Common myeloid progenitor, CD34-positive (primary cell): ENCODE measurements at places on chromosomes 12 and 14.
A peak's percentile ranks its signal among the peaks of the same experiment; 100 is the strongest.

- DNase-seq = no peak
These were observed 23.6 kb upstream of the VWF start for GRCh38 chr12:6148061-6148460.

DNA sequence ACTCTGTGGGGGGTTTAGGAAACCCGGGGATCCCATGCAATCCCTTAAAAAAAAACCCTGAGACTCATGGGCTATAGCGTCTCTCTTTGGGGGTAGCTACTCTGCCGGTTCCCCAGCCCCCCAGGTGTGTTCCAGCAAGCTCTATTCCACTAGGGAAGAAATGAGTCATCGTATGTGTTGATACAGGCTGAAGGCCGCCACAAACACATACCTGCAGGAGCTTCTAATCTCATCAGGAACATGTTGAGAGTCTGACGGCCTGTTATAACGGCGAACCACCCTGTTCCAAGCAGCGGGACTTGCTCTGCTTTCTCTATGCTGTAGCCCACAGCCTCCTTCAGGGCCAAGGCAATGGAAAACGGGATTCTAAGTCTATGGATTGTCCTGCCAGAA, 977 bp upstream of the KRT5 start:
- no peak for DNase-seq

- DNase-seq = no peak
These were observed 29.9 kb upstream of the ZNF641 start for GRCh38 chr12:48380596-48380995.

DNA sequence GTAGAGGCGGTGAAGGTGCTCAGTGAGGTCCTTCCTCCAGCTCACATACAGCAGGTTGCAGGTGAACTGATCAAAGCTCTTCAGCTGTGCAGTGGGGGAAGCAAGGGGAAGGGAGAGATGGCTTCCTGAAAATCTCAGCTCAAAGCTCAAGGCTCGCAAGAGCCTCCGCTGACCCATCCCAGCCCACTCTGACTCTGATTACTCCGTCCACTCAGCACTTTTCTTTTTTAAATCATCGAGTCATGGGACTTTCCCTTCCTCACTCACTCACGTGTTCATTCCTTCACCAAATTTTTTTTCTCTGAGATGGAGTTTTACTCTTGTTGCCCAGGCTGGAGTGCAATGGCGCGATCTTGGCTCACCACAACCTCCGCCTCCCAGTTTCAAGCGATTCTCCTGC, 4.7 kb downstream of the ABCD4 start:
- DNase-seq = no peak

DNA sequence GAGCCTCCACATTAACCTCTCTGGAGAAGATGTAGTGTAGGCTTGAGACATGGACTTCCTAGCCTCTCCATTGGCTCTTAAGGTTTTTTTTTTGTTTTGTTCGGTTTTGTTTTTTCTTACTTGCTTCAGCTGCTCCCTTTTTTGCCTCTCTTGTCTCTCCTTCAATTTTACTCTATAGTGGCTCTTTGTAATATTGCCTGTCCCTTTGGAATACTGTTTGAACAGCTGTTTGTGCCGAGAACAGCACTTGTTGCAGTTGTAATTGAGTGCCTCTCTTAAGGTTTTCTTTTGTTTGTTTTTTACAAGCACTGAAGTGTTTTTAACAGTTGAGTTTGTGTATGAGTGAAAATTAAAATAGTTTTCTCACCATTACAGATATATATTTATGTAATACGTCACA, 567.7 kb downstream of the LRFN5 start:
- no peak for DNase-seq

DNA sequence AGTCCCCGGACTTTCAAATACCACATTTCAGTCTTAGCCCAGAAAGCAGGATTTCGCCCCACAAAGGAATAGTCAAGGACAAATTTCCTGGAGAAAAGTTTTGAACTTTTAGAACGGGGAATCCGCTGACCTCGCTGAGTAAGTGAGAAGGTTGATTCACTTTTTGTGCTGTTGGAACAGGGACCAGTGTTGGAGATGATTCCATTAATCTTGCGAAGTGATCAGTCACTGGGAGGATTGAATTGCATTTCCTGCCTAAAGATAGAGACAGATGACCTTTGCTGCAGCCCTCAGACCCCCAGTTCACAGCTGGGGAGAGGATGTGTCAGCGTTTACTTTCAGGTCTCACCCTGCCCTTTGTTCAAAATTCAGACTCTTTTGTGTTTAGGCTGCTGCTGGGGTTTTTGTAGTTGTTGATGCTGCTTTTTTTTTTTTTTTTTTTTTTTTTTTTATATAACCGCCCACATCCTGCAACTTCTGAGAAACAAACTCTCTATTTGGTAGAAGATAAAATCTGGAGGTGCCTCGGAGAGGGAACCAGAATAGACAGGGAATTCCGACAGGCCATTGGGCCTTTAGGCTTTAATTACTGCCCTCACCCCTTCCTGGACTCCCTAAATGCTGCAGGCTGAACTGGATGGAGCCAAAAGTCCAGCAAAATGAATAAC, 9.8 kb upstream of the KDM2B start:
- DNase-seq = peak; percentile 50

DNA sequence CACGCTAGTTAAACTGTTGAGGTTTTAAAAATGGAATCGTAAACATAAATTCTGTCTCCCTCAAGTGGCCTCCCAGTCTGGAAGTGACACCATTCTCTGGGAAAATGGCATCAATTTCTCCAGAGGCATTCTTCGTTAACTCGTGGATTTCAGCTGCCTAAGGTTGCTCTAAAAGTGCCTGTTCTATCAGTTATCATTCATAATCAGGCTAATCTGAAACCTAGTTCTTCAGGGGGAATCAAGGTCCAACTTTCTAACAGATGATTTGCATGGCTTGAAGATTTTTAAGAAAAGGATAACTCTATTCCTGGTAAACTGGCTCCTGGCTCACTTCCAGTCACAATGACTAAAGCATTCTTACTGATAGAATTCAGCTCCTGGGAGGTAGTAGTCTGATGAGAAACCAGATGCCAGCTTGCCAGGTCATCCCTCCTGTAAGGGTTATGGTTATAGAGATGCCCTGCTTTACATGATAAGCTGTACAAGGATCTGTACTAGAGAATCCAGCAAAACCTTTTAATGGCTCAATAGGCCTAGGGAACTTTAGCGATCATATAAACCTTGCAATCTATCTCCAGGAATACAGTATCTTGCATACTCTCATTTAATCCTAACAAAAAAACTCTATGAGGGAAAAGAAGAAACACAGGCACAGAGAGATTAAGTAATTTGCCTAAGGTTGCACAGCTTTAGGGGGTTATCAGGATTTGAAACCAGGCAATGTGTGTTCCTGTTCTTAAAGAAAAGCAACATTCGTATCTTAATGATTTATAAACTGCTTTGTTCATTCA, 1.5 kb downstream of the L3HYPDH start:
- DNase-seq = peak; percentile 50

DNA sequence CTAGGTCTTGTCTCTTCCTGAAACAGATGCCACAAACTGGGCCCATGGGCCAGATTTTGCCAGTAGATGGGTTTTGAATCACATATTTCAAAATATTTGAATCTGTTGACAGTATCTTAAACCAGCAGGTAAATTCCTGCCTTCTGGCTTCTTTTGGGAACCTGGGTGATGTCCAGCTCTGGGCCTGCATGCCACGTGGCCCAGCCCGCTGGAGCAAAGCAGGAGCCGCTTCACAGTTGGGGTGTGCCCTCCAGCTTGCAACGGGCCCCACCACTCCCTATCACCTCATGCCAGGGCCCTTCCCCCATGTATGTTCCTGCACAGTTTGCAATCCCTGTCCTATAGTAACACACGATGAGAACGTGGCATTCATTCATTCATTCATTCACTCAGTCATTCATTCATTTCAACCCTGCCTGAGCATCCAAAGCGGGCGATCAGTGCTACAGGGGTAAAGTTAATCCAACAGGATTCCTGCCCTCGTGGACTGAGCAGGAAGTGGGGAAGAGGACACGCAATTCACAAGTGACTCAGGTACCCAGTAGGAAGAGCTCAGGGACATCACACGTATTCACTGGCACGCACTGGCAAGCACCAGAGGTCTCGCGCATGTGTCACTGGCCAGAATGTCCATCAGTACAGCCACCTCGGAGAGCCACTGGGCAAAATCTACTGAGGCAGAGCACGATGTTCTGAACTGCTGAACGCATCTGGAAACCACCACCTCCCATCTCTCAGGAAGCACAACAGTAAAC, 27.8 kb downstream of the SCARB1 start:
- DNase-seq = no peak

GRCh38 chr12:46493834-46494181, 121.2 kb upstream of the SLC38A2 start:
- DNase-seq = no peak

DNA sequence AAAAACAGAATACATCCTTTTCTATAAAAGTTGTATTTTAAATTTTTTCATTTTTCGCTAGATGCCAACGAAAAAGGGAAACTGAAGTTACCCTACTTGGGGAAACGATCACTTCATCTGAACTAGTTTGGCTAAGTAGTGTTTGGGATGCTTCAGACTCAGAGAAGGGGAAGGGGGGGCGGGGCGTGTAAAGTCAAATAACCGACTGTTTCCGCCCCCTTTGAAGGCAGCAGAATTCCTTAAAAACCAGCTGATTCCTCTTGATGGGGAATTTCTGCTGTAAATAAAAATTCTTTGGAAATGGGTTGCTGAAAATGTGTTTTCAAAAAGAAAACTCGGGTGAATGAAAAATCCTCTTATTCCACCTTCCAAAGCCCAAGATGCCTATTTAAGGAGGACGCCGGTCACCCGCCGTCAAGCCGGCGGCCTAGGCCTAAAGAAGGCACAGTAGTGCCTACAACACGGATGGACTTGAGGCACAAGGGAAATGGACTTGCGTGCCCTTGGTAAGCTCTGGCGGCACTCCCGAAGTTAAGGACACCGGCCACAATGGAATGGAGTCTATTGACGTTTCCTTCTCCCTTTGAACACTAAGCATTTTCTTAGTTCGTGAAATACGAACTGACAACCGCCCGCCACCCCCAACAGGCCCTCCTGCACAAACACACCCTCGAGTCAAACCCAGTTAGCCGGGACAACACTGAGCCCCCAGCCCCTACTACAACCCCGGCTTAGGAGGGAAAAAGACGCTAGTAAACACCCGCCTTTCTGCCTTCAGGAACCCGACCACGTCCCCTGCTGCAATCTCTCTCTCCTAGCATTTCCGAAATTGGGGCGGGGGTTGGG, 1.9 kb downstream of the ATXN2 start:
- peak; percentile 84 for DNase-seq

DNA sequence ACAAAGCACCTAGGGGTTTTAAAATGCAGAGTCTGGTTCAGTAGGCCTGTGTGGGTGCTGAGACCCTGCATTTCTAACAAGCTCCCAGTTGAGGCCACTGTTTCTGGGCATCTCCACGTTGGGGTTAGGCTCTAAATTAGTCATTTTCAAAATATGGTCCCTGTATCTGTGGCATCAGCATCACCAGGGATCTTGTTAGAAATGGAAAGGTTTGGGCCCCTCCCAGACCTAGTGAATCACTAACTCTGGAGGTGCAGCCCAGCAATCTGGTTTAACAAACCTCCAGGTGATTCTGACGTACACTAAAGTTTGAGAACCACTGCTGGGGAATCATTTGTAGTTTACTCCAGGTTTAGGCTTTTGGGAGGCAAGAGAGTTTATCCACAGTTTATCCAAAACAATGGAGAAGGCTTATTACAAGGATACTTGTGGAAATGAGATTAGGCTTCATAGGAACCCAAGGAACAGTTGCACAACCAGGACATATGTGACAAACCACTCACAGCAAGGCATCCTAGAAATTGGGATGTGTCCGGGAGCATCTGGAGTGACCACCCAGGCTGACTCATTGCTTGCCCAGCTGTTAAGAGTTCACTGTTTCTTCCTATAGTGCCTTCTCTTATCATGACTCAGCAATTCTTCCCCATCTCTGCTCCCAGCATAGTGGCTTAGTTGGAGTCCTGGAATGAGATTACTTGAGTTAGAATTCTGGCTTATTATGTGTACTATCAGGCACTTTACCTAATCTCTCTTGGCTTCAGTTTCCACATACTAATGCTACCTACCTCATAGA, 71.6 kb upstream of the STXBP6 start:
- no peak for DNase-seq

- no peak for DNase-seq
These were observed 75.5 kb downstream of the GALNT9 start for GRCh38 chr12:132253698-132254480.

DNA sequence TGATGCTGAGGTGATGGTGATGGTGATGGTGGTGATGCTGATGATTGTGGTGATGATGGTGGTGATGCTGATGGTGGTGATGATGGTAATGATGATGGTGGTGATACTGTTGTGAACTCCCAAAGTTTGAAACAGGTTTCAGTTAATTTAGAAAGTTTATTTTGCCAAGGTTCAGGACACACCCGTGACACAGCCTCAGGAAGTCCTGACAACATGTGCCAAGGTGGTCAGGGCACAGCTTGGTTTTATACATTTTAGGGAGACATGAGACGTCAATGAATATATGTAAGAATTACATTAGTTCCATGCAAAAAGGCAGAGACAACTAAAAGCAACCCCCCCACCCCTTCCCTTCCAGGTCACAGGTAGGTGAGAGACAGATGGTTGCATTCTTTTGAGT, 112.8 kb upstream of the EVL start:
- DNase-seq = no peak

DNA sequence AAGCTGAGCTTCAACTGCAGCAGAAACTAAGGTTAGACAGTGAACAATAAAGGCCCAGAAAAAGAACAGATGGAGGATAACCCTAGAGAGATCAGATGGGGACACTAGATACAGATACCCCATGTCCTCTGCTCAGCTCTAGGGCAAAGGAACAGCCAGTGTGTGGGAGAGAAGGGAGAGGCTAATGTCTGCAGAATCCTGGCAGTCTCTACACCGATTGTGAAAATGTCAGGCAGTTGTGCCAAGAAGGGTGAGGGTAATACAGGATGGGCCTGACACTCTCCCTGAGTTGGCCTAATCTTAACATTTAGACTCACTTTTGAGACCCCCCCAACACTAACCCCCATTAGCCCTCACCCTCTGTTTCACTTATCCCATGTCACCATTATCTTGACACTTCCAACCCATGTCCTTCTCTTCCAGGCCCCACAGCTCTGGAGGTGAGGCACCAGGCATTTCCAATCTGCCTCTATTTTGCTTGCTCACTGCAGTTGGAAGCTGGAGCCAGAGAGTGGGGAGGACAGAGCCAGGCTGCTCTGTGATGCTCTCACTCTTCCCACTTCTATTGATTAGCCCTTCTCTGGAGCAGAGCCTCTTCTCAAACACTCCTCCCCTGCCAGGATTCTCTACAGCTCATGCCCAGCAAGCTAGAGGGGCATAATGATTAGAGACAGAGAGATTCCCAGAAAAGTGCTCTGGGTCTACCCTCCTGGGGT, 3.0 kb upstream of the BLOC1S1 start:
- DNase-seq = no peak

GRCh38 chr14:59246566-59246965, 58.1 kb downstream of the DAAM1 start:
- DNase-seq = no peak

GRCh38 chr12:13849456-13849855, 131.9 kb downstream of the GRIN2B start:
- DNase-seq = no peak

DNA sequence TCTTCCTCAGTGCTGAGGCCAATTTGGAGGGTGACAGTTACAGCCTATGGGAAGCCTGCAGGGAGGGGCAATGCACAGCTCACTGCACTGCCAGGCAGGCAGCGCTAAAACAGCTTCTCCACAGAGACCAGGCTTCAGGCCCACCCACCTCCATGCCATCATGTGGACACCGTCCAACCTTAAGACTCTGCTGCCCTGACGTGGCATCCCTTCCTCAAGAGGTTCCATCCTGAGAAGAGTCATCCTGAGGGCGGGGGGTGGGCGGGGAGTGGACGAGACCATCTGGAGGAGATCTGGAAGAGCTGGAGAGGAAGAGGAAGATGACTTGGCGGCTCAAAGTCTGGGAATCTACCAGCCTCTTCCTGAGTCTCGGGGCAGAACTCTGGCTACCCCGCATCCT, 8.4 kb upstream of the ACVRL1 start:
- DNase-seq = no peak
